ENCODE measurements at places on chromosomes 5 and 9.

GRCh38 chr5:133607451-133607850 lies 4.9 kb downstream of the FSTL4 start:
- no peak for DNase-seq

DNA sequence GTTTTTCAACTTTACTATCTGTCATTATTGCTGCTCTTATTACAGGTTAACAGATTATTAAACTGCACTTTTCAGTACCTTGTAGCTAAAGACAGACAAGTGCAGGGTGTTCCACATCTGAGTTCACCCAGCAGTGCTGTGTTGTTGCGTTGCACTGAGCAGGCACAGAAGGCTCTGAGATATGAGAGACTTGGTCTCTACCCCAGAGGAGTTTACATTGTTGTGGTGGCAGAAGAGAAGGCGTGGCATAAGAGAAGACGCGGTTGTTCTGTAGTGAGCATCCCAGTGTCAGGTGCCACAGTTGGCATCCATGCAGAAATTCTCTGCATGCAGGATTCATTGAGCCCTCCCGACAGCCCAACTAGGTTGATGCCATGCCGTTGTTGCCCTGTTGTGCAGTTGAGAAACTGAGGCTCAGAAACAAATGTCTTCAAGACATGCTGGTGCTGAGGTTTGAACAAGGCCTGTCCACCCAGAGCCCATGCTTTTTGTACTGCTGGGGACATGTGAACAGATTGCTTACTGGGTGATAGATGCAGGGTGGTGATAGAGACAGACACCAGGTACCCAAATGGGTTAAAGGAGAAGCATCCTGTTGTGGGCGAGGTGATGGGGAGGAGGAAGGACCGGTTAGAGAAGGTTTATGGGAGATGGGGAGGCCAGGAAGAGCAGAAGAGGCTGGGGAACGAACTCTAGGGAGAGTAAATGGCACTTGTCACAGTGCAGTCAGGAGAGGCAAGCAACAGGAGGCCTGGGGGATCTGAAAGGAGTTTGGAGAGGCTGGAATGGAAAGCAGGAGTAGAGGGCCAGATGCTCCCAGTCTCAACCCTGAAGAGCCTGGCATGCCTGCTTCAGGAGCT lies 8.2 kb downstream of the ABL1 start:
- DNase-seq, result no peak

- DNase-seq, result peak; percentile 64
Observed at GRCh38 chr5:95822542-95823181, at the start of gene GLRX. GLRX (minus strand) TSS chr5:95822726; CDS start chr5:95822662, 64 bp downstream.

DNA sequence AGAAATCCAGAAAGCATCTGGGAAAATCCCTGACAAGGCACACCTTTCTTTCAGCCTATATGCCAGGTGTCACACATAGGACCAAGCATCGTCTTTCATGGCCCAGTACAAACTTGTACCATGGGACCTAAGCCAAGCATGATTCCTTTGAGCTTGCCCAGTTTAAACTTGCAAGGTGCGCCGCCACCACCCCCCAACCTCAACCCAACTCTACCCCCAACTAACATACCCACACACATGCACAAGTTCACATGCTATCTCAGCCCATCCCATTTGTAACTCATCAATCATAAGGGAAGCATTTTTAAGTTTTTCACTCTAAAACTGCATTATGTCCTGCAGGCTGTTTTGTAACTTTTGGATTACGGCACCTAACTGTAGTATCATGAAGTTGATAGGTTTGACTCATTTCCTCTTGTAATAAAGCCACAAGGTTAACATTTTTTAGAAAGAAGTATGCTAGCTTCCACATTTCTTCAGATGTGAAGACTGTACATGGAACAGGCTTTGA lies 145.9 kb upstream of the FST start:
- no peak for DNase-seq

DNA sequence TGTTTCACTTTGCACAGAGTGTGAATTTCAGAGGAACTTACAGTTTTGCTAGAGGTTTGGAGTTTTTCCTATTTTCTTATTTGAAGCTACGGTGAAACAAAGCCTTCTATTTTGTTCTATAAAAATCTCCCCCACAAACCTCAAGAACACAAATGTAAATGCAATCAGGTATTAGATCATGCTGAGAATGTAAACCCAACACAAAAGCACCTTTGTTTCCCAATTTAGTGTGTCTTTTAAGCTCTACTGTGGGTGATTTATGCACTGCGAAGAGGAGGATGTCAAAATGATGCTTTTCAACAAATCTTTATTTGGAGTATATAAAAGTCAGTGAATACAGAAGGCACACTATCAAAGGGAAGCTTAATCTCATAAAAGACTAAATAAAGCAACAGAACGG lies 4.3 kb upstream of the DRD1 start:
- no peak for DNase-seq

DNA sequence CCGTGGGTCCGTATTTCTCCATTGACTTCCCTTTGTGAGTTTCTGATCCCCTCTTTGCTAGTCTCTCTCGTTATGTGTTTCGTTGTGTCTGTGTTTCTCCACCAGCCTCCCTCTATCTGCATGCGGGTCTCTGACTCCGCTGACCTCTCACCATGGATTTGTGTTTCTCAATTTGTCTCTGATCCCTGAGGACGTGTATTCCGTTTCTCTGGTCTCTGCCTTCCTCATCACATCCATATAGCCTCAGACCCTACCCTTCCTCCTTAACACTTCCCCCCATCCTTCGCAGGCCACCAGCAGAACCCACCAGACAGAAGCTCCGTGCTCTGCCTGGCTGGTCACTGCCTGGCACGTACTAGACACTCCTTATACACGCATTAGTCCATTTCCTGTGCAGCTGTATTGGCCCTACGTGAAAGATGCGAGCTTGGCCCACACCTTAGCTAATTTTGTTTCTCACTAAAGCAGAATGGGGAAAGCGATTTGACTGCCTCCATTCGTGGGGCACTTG lies 631 bp downstream of the B4GALT7 start:
- DNase-seq, result no peak

GRCh38 chr5:44708602-44709001 lies 100.1 kb upstream of the MRPS30 start:
- no peak for DNase-seq

GRCh38 chr9:70983723-70984295 lies 137.6 kb downstream of the TRPM3 start:
- no peak for DNase-seq

DNA sequence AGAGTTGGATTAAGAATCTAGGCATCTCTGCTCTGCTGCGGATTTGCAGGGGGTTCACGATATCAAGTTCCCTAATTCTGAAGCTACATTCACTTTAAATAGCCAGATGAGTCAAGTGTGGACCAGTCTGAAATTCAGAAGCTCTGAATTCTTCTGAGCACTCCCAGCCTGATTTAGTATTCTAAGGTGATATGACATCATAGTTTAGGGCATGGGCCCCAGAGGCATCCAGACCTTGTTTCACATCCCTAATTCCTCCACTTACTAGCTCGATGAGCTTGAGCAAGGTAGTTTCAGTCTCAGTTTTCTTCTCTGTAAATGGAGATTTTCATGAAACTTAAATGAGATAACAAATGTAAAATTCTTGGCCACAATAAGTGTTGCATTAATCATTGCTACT lies 65.2 kb downstream of the TMEM167A start:
- DNase-seq, result no peak

DNA sequence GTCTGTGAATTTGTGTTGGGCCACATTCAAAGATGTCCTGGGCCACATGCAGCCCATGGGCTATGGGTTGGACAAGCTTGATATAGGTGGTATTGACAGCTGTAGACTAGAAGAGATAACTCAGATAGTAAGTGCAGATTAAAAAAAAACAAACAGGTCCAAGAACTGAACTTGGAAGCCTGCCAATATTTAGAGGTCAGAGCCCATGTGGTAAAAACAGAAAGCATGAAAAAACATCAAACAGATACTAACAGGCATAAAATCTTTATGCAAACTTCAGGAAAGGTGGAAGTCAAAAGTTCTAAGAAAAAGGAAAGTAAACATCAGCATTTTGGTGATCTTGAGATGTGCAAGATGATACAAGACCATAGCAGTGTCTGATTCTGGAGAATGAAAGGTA lies 155.1 kb upstream of the NR4A3 start:
- DNase-seq, result no peak

DNA sequence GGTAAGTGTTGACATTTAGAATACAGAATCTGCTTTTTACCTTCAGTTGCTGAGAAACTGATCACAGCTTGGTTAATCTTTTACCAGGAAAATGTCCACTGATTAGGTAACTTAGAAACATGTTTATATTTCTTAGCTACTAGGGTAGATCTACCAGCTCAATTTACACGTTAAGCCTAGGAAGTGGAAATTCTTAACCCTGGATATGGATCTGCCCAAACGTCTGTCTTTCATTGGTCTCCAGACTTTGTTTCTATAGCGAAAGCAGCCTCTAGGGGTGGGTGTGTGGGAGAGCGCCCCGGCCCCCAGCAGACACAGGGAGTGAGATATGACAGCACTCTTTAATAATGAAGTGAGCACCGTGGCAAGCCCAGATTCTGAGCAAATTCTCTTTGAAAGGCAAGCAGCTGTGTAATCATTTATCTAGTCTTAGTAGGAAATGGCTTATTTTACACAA lies 141.6 kb upstream of the ZNF608 start:
- no peak for DNase-seq

- no peak for DNase-seq
Observed at GRCh38 chr5:122612901-122613300, 162.0 kb upstream of the SNX2 start.

DNA sequence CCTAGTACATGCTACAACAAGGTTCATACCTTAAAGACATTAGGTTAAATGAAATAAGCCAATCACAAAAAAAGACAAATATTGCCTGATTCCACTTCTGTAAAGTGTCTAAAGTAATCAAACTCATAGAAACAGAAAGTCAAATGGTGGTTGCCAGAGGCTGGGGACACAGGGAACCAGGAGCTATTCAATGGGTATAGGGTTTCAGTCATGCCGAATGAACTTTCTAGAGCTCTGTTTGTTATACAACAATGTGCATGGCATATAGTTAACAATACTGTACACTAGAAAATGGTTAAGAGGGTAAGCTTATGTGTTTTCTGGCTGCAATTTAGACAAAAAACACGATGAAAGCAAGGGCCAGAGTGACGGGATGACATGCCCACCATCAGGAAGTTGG lies 70.8 kb upstream of the EGFLAM start:
- DNase-seq, result no peak

DNA sequence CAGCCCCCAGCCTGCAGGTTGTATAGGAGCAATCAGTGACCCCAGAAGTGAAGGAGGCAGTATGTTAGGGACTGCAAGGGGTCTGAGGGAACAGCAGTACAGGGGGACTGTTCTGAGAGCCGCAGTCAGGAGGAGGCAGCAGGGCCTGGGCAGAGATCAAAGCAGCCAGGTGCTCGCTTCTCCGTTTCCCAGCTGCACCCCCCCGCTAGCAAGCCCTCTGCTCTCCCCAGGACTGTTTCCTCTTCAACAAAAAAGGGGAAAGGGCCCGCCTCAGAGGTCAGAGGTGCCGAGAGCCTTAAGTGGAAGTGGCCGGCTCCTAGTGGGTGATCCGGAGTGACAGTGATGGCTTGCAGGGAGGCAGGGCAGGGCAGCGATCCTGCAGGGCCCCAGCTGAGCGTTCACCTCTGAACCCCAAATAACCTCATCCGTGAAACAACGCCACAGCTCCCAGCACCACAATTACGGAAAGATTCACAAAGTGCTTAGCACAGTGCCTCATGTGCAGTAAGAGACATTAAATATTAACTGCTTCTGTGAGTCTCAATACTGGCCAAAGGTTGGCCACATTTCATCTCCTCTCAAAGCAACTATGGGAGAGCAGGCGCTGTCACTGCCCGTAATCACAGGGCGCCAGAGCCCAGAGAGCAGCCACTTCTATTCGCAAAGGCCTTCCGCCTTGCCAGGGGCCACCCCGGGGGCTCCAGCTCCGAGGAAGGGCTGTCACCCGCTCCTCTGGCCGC lies 8.0 kb downstream of the CLPTM1L start:
- DNase-seq, result no peak

DNA sequence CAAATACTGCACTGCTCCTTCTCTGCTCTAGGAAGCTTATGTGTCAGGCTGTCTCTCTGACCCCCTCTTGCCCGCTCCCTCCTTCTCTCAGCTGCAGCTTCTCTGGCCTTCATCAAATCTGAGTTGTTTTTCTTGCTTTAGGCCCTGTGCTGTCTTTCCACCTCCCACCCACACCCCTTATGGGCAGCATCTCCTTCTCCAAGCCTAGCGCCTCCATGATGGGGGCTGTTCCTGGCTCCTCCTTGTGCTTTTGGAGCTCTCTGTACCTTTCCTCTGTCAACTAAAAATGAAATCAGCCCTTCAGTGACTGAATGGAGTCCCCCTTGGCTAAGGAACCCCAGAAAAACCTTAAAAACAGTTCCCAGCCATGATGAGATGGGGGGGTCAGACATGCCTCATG lies 6.6 kb upstream of the CFAP157 start:
- DNase-seq, result no peak

DNA sequence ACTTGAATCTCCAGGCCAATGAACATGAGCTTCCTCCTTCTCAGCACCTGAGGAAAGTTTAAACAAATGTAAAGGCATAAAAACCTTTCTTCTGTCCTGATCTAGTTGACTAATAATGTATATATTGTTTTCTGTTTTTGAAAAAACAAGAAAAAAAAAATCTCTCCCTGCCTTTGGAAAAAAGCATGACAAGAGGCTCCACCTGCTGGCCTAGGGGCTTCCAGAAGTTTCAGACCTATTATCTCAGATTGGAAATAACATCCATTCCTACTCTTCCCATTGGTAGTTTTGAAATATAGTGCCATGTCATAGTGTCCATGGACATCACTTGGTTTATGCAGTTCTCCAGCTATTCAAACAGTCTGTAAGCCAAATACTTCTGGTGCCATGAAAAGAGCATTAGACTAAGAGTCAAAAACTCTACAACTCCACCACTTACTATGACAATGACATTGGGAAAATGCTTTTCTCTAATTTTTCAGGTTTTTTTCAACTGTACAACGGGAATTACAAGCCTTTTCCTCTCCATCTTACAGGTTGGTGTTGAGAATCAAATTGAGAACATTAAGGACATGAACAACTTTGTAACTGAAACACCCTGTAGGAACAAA lies 409.6 kb upstream of the MPDZ start:
- DNase-seq, result no peak

DNA sequence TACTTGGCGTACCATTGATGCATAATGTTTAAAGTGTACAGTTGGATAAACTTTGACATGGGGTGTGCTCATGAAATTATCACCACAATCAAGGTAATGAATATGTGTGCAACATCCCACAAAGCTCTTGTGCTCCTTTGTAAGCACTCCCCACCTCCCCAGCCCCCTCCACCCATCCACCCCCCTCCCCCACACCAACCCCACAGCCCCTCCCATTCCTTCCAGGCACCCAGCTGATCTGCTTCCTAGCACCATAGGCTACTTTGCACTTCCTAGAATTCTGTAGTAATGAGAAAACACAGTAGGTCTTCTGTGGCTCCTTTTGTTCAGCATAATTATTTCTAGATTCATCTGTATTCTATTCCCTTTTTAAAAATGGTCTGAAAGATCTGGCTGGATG lies 24.5 kb downstream of the FGD3 start:
- DNase-seq, result no peak
